Mesenteric fat pad (tissue), 1 donor: ENCODE measurements at places on chromosomes 6 and 20. TPM values are rescaled to one million over a fixed set of nuclear protein-coding genes. Genes with fewer than 3 reads are reported as not detected.

Gene KCNS1
- total RNA-seq, result not detected

Gene TMEM151B
- not detected for total RNA-seq

Gene STXBP5
- 17.1 TPM for total RNA-seq

Gene SOBP
- total RNA-seq, result 11.0 TPM

Gene SNRPB
- 112 TPM for total RNA-seq

Gene JPH2
- 5.6 TPM for total RNA-seq

Gene EGFL8
- total RNA-seq, result 15.5 TPM

Gene C4A
- total RNA-seq, result 36.2 TPM

Gene VIP
- total RNA-seq, result 0.48 TPM

Gene TMEM181
- 27.3 TPM for total RNA-seq

Gene TRAPPC3L
- not detected for total RNA-seq

Gene GZF1
- 14.6 TPM for total RNA-seq

Gene TUBB2B
- 12.2 TPM for total RNA-seq
